ENCODE measurements at places on chromosomes 1 and 21.

GRCh38 chr1:189158155-189158554 lies 1319.5 kb downstream of the BRINP3 start:
- no peak for DNase-seq

GRCh38 chr1:64743954-64744491 lies 852 bp upstream of the RAVER2 start:
- DNase-seq: no peak

DNA sequence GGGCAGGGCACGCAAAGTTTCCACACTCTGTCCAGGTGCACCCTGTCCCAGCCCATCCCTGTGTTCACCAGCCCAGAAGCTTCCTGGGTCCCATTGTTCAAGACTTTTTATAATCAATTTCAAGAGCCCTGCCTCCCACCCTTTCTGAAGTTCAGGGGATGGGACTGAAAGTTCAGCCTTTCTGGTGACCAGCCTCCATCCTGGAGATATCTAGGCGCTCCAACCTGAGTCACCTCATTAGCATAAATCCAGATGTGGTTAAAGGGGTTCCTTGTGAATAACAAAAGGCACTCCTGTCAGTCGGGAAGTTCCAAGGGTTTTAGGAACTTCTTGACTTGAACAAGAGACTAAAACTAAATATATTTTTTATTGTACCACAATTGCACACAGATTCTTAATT lies 48.4 kb upstream of the RAP1A start:
- no peak for DNase-seq

- no peak for DNase-seq
These were observed 38.5 kb upstream of the ACTRT2 start for GRCh38 chr1:2982615-2983318.

- DNase-seq: no peak
These were observed 28.1 kb upstream of the SNX27 start for GRCh38 chr1:151583796-151584195.

DNA sequence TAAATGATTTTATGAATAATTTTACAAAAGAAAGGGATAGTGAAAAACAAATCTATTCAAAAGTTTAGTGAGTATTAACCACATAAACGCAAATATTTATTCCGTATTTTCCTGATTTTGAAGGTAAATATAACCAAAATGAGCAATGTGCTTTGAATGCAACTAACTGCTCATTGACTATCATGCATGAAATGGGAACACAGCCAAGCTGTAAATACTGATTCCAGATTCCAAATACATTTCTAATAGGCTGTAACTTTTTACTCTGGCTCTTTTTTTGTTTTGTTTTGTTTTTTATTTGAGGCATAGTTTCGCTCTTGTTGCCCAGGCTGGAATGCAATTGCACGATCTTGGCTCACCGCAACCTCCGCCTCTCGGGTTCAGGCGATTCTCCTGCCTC lies 41.8 kb downstream of the SELENOF start:
- DNase-seq: no peak

DNA sequence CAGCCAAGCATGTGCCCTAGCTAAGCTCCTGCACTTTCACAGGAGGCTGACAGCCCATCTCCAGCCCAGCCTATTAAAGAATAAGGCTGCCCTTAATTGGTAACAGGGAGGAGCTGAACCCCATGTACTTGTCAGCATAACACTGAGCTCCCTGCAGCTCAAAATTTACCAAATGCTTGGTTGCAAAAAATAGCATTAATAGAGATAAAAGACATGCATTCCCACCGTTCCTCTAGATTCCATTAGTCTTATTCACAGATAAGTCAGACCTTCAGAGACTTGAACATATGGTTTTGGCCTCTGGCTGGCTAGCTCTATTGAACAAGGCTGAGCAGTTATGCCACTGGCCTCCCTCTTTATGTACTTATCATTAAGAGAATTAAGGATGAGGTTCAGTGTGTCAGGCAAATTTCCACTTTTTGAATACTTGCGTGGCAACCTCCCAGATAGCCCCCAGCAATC lies 29.2 kb downstream of the OLFML3 start:
- no peak for DNase-seq

- DNase-seq: no peak
These were observed 167.3 kb downstream of the ZZZ3 start for GRCh38 chr1:77514921-77515776.

DNA sequence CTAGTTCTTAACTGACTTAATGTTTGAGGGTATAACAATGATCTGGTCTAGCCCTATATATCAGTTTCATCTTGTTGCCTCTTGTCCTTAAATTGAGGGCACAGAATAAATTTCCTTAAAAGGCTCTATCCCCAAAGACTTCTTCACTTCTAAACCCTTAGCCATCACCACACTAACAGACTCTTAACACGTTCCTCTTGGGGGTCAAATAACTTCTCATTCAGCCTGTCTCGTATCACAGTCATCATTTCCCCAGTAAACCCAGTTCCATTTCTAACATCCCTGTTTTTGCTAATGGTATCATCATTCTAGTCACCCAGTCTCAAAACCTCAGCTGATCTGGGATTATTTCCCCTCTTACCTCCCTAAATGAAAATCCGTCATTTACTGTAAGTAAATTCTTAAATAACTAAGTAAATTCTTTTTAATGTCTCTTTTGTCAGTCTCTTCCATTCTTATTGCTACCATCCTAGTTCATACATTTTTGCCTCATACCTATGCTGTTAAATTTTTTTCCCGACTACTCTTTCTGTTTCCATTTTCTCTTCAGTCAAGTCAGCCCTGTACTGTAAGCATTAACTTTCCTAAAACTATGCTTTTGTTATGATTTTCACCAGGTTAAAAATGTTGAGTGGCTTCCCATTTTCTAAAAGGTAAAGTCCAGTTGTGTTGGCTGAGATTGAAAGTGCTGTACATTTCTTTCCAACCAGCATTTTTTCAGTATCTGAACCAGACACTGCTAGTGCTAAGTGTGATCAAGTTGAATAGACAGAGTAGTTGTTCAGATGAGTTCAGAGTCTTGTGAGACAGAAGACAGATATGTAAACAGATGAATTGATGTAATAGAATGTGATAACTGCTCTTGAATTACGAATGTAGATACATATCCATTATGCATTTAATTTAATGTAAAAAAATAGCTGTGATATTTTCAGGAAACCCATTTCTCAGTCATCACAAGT lies 6.9 kb downstream of the CTTNBP2NL start:
- DNase-seq: no peak

GRCh38 chr21:29431178-29431577 lies 132.5 kb downstream of the BACH1 start:
- DNase-seq: no peak

GRCh38 chr1:24297852-24298232 lies 21.3 kb upstream of the GRHL3 start:
- DNase-seq: no peak
